NCI-H2171 (cell line): ENCODE measurements at places on chromosomes 7 and 10.

DNA sequence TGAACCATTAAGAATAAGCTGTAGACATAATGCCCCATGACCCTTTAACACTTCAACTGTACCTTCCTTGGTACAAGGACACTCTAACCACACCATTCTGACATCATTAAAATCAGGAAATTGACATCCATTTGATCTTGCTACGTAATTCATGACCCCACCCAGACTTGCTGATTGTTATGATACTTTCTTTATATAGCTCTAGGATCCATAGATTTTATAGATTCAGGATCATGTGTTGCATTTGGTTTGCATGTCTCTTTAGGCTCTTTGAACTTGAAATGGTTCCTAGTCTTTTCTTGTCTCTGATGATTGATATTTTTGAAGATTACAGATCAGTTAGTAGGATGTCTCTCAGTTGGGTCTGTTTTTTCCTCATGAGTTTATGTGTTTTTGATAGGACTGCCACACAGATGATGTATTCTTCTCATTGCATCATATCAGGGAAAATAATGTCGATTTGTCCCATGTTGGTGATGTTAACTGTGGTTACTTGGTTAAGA, 13.5 kb downstream of the CCM2 start:
- no peak for DNase-seq

DNA sequence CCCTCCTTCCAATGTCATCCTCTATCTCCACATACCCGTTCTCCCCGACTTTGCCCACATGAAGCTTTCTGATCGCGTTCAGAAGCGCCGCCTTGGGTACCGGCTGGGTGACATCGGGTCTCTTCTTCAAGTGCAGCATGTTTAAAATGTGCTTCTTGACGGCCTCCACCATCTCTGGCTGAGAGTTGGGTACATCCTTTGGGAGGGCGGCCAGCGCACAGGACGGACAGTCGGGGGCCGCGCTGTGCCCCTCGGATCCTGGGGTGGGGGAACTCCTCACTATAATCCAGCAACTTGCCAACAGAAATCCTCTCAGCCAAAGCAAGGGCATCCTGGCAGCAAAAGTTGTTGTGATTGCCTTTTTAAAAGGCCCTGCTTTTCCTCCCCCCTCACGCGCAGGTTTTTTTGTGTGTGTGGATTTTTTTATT, 2.8 kb downstream of the INHBA start:
- DNase-seq = no peak

GRCh38 chr7:151673216-151673615, 153.5 kb upstream of the RHEB start:
- no peak for DNase-seq

DNA sequence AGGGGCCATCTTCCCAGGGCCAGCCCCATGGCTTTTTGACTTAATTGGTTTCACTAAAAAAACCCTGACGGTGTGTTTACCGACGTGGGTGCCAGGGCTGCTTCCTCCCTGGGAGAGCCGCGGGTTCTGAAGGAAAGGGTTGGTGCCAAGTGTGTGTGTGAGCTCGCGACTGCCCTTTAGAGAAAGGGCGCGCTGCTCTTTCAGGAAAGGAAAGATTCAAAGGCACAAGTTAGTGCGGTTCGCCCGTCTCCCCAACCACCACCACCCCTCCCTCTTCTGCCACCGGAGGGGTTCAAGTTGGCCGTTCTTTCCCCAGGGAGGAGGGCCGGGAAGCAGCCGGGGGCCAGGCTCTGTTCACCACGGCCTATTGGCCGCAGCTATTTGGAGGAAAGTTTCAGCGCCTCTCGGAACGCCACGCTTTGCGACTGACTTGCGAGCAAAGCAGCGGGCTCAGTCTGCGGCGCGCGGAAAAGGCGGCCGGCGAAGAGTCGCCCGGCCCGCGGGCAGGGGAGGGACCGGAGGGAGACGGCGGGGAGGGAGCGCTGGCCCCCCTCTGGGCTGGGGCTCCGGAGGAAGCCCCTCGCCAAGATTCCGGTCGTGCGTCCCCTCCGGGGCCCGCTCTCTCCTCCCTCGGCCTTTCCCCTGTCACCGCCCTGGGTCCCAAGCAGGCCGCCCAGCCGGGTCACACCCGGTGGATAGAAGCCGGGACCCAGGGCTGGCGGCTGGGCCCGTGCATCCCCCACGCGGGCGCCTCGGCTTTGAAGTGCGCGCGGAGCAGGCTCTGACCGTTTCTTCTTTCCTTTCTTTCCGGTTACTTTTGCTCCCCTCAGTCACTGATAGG, 165.9 kb upstream of the PPP1R3A start:
- peak; percentile 39 for DNase-seq

DNA sequence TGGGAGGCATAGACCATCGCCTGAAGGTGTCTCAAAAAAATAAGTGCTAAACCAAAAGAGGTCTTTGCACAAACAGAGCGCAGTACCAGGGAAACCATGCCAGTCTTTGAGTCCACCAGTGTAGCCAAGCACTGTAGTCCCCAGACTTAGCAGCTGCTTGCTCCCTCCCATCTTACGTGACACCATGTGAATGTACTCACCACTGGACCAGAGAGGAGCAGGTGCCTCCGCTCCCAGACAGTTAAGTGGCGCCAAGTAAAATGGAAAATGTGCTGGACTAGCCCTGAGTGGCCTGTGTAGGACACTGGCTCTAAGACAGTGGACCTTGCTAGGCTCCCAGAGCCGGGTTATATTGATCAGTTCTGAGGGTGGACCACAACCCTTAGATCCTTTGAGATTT, 47.7 kb upstream of the PLEKHA1 start:
- no peak for DNase-seq

DNA sequence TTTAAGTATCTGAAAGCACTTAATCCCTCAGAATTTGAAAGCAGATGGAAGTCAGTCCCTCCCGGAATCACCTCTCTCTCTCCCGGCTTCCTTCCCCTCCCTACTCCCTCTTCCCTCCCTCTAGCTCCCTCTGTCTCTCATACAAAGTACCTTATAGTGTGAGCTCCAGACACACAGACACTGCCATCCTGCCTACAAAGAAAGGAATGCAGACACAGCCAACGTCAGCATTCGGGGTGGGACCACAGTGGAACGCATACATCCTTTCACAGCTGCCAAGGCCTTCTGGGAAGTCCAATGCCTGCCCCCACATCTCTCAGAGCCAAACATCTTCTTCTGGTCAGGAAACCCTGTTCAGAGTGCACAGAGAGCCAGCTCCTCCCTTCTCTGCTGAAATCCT, 9.3 kb downstream of the NOD1 start:
- DNase-seq = peak; percentile 17

- no peak for DNase-seq
These were observed 52.2 kb downstream of the SEM1 start for GRCh38 chr7:96657347-96658021.

GRCh38 chr7:5414916-5415315, 8.7 kb downstream of the TNRC18 start:
- DNase-seq = no peak

GRCh38 chr7:80273327-80273726, 138.7 kb downstream of the GNAI1 start:
- DNase-seq = no peak

GRCh38 chr7:108460964-108461363, 4.7 kb upstream of the NRCAM start:
- peak; percentile 23 for DNase-seq

- no peak for DNase-seq
These were observed 108.9 kb upstream of the MEOX2 start for GRCh38 chr7:15795393-15795792.

DNA sequence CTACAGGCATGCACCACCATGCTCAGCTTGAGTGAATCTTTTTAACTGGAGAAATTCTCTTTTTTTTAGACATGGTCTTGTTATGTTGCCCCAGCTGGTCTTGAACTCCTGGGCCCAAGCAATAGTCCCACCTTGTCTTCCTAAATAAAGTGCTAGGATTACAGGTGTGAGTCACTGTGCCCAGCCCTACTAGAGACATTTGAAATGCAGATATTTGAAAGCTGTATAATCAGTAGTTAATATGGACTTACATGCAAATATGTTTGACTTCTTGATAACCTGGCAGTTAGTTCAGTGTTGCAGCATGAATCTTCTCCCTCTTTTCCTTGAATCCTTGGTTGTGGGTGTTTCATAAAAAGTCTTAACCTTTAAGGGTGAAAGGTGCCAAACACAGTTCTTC, 8.7 kb downstream of the TRRAP start:
- no peak for DNase-seq
